Gastrocnemius medialis (tissue), 4 donors: ENCODE measurements at places on chromosomes 12 and 14. TPM values are rescaled to one million over a fixed set of nuclear protein-coding genes. Genes with fewer than 3 reads are reported as not detected.

GRCh38 chr14:30134936-30135335 is 207.3 kb upstream of the PRKD1 start:
- DNase-seq = no peak

GRCh38 chr12:45279931-45280830 is 64.3 kb downstream of the ANO6 start:
- DNase-seq = no peak

DNA sequence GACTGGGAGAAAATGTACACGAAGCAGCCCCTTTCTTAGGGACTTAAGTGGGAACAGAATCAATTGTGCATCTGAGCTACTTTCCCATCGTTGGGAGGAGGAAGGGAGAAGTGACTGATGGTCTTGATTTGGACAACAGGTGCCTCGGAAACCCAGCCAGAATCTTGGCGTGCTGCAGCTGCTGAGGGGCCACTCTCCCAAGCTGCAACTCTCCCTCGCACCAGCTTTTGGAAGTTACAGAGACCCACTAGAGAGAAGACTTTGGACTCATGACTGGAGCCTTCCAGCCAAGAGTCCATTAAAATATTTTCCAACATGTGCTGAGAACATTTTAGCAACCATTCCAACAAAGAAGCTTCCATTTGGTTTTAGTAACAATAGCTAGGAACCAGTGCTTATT is 52.3 kb downstream of the GNS start:
- DNase-seq = no peak

DNA sequence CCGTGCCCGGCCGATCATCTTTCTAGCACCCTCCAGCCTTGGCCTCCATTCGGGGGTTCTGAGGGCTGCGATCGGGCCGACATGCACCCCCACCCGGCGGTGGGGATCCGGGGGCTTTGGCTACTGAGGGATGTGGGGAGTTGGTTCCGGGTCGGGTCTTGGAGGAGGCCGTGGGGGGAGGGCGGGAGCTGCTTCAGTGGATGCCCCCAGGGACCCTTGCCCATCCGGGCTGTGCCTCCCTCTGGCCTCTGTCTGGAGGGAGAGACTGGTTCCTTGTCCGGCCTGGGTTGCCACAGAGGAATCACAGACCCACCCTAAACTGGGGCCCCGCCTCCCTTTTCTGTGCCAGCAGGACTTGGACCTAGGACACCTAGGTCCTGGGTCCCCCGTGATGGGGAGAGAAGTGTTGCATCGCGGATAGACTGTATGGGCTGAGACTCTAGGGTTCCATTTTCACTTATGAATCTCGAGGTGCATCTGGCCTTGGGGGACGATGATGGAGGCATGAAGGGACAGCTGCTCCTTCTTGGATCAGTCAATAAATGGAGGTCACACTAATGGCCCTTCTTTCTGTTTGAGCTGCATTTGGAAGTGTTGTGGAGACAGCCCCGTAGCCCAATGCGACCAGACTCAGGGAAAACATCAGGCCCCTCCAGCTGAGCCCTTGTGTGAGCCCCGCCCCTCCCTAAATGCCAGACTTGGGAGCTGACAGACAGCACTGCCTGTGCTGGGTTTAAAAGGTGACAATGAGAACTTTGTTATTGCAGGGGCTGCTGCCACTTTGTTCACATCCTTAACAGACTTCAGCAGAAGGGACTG is 577 bp downstream of the DTX3 start:
- no peak for DNase-seq

EMP1 gene
- 111 TPM for total RNA-seq

FLRT2 gene
- 2.2 TPM for total RNA-seq

GPN3 gene
- total RNA-seq = 26.8 TPM

DNA sequence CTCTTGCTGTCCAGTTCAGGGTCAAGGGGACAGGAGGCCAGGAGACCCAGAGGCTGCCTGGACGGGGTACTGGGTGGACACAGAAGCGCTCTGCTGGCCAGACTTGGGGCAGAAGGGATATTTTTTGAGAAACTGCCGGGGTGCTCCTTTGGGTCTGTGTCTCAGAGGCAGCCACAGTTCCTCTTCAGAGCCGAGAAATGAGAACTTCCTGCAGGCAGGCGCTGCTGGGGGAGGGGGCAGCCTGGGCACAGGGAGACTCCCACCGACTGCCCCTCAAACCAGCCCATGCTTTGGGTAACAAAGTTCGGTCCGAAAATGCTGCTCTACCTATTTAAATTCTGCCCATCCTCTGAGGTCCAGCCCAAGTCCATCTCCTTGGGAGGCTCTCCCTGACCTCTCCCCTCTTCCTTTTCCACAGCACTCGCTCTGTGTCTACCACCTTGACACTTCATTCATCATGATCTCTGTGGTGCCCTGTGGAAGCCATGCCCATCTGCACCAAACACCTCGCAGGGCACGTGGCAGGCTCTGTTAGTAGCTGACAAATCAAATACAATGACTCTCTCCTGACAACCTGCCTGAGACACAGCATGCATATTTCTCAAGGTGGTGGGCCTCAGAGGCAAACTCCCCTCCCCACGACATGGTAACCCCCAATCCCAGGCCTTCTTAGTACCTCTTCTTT is 16.4 kb downstream of the HDAC7 start:
- no peak for DNase-seq
